ENCODE measurements at places on chromosomes 12 and 14. TPM values are rescaled to one million over a fixed set of nuclear protein-coding genes. Genes with fewer than 3 reads are reported as not detected.
A peak's percentile ranks its signal among the peaks of the same experiment; 100 is the strongest.

The TROAP gene
- total RNA-seq, result 2.2 TPM

GRCh38 chr14:99541211-99541610, 60.0 kb downstream of the CCNK start:
- H3K4me3 ChIP-seq, result no peak overlapping the region
- DNase-seq, result no peak
- no peaks in the 10 kb centered on the region for H3K36me3 ChIP-seq
- H3K4me1 ChIP-seq, result peaks cover 76% of the 10 kb centered on the region
- no peaks in the 10 kb centered on the region for H3K27me3 ChIP-seq
- H3K27ac ChIP-seq, result no peak overlapping the region

GRCh38 chr12:107328442-107329133, 235.2 kb upstream of the CRY1 start:
- H3K4me3 ChIP-seq, result no peak overlapping the region
- peaks cover 20% of the 10 kb centered on the region for H3K27me3 ChIP-seq
- H3K4me1 ChIP-seq, result no peaks in the 10 kb centered on the region
- no peaks in the 10 kb centered on the region for H3K36me3 ChIP-seq
- DNase-seq, result no peak
- no peak overlapping the region for H3K27ac ChIP-seq

DNA sequence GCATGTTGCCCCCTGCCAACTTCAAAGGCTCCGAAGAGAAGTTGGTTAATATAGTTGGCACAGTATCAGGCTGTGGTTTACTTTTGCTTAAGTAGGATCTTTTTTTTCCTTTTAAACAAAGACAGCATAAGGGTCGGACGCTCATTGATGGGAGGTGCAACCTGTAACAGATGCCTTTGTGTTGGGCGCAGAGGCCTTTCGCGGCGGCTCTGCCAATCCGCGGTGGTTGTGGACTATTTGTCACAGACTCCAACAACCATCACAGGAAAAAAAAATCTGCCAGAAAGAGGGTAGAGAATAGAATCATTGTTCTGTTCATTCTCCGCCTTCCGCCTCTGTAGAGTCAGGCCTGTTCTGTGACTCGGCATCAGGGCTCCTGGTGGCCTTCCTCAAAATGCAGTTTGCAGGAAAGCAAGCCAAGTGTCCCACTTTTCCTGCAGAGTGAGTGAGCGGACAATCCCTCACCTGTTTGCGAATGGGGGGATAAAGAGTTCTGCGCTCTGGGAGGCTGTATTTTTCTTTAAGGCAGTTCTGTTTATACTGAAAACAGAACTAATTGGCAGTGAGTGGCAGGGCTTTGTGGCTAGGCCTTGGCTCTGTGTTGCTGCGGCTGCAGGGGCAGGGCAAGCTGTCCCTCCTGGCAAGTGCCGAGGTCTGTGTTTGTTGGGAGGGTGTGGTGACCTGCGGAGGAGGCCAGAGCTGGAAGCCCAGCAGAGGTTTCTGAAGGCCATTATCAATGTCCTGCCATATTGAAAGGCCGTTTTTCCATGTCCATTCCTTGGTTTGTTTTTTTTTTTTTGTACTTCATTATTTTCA, 83.0 kb upstream of the PIWIL1 start:
- no peak overlapping the region for H3K4me3 ChIP-seq
- no peaks in the 10 kb centered on the region for H3K4me1 ChIP-seq
- H3K27ac ChIP-seq, result no peak overlapping the region
- DNase-seq, result no peak

GRCh38 chr14:68806526-68807147, 13.8 kb upstream of the ZFP36L1 start:
- peak overlapping the region; percentile 58 for H3K27ac ChIP-seq
- peaks cover 13% of the 10 kb centered on the region for H3K4me1 ChIP-seq
- H3K36me3 ChIP-seq, result no peaks in the 10 kb centered on the region
- no peaks in the 10 kb centered on the region for H3K27me3 ChIP-seq
- H3K4me3 ChIP-seq, result no peak overlapping the region

DNA sequence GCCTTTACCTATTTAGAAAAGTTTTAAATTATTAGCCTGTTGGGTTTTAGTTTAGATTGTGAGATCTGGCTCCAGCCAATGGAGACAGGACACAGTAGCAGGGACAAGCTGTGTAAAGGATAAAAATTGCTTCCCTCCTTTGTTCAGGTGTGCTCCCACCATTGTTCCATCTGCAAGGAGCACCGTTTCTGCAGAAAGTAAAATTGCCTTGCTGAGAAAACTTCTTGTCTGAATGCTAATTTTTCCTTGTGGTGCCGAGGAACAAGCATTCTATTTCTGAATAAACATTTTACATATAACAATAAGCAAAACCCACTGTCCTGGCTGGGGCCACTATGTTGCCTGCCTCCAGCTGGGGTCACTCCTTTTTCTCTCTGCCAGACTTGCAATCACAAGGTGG, 72.7 kb upstream of the ZFP36L1 start:
- DNase-seq, result no peak
- no peak overlapping the region for H3K27ac ChIP-seq
- H3K4me3 ChIP-seq, result no peak overlapping the region

GRCh38 chr12:132561427-132562156, 48.8 kb downstream of the LRCOL1 start:
- H3K27me3 ChIP-seq, result no peaks in the 10 kb centered on the region
- DNase-seq, result no peak
- H3K4me3 ChIP-seq, result no peak overlapping the region
- H3K4me1 ChIP-seq, result peaks cover 21% of the 10 kb centered on the region
- H3K36me3 ChIP-seq, result peaks cover 13% of the 10 kb centered on the region

DNA sequence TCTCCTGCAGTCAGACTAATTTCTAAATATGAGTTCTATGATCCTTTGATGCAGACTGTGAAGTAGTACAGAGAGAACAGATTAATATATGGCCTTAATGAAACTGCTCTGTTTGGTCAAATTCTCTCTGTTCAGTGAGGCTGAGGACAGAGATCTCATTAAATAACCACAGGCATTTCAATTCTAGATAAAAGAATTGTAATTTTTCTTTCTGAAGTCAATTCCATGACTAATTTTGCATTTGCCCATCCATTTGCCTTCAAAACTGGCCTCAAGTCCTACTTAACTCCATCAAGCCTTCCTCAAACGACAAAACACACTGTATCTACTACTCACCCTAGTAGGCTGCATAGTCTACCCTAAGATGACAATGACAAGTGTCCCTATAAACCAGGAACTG, 67.1 kb downstream of the DUSP16 start:
- H3K27ac ChIP-seq, result no peak overlapping the region
- no peak for DNase-seq
- H3K4me3 ChIP-seq, result no peak overlapping the region

The CD69 gene
- not detected for total RNA-seq

GRCh38 chr14:54023027-54023426, 66.4 kb upstream of the BMP4 start:
- no peaks in the 10 kb centered on the region for H3K36me3 ChIP-seq
- no peak overlapping the region for H3K27ac ChIP-seq
- no peak overlapping the region for H3K4me3 ChIP-seq
- DNase-seq, result no peak
- no peaks in the 10 kb centered on the region for H3K4me1 ChIP-seq
- no peaks in the 10 kb centered on the region for H3K27me3 ChIP-seq

GRCh38 chr12:82873309-82873708, 186.6 kb downstream of the TMTC2 start:
- H3K4me3 ChIP-seq, result no peak overlapping the region
- H3K4me1 ChIP-seq, result no peaks in the 10 kb centered on the region
- DNase-seq, result no peak
- H3K27ac ChIP-seq, result no peak overlapping the region
- H3K36me3 ChIP-seq, result no peaks in the 10 kb centered on the region

- H3K27me3 ChIP-seq, result no peaks in the 10 kb centered on the region
- H3K4me1 ChIP-seq, result peaks cover 9% of the 10 kb centered on the region
- no peaks in the 10 kb centered on the region for H3K36me3 ChIP-seq
These were observed 10.2 kb upstream of the EDDM3B start for GRCh38 chr14:20757965-20758364.

The ACOT4 gene
- 0.13 TPM for total RNA-seq

The ZCRB1 gene
- 59.1 TPM for total RNA-seq

GRCh38 chr12:45730084-45730347, 510 bp downstream of the ARID2 start:
- peaks cover 32% of the 10 kb centered on the region for H3K4me1 ChIP-seq
- peak overlapping the region; percentile 95 for H3K27ac ChIP-seq
- DNase-seq, result no peak
- H3K36me3 ChIP-seq, result no peaks in the 10 kb centered on the region
- no peaks in the 10 kb centered on the region for H3K27me3 ChIP-seq

The VWF gene
- total RNA-seq, result 314 TPM

GRCh38 chr14:71262441-71262840, 355.2 kb downstream of the PCNX1 start:
- H3K27ac ChIP-seq, result no peak overlapping the region
- no peaks in the 10 kb centered on the region for H3K36me3 ChIP-seq
- H3K27me3 ChIP-seq, result no peaks in the 10 kb centered on the region
- no peak overlapping the region for H3K4me3 ChIP-seq

DNA sequence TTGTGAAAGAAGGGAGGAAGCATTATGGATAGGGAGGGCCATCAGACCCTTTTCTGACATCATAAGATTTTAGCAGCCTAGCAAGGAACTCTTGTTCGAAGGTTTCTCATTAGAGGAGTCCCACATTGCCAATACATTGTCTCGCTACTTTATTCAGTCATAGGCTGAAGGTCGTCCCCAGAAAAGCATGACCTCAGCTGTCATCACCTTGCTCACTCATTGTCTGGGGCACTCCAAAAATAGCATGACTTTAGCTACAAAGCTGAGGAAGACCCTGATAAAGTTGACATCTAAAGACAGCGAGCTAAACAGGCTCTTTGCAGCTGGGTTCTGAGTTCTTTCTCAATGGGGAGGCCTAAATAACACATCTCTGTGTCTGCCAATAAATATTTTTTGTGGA, 112.4 kb upstream of the PTPRR start:
- no peaks in the 10 kb centered on the region for H3K36me3 ChIP-seq
- H3K27ac ChIP-seq, result no peak overlapping the region
- no peak overlapping the region for H3K4me3 ChIP-seq
- H3K27me3 ChIP-seq, result no peaks in the 10 kb centered on the region
